ENCODE measurements at places on chromosomes 5 and 9.

DNA sequence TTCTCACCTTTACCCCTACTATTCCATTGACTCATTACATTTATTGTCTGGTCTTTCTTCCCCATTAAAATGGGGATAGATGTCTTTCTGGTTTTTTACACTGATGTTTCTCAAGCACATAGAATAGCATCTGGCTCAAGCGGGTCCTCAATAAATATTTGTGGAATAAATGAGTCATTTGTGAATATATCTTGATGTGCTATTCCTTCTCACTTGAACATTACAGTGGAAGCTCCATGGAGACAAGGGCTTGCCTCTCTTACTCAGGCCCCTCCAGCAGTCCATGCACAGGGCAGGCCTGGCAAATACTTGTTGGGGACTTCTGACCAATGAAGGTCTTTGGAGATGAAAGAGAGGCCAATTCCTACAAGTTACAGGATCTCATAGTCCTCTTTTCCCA, 151.7 kb upstream of the TAS2R1 start:
- no peak for DNase-seq

DNA sequence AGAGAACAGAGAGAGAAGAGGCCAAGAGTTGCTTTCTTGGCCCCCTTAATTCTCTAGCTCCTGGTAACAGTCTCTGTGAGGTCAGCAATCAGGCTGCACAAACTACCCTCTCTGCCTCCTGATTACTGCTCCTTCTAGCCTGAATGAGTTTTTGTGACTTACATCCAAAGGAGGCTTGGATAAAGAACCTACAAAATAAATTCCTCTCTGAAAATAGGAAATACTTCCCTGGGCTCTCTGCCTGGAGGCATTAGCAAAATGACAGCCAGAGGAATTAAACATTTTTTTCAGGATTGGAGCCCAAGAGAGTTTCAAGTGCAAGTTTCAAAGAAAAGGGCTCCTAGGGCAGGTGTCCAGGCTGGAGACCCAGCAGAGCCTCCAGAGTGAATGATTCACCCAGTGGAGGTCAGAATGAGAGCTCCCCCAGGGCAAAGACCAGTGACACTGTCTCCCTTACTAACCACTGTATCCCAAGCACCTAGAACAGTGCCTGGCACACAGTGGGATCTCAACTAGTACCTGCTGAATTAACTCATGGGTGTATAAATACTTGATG, 162.5 kb downstream of the SPOCK1 start:
- no peak for DNase-seq

DNA sequence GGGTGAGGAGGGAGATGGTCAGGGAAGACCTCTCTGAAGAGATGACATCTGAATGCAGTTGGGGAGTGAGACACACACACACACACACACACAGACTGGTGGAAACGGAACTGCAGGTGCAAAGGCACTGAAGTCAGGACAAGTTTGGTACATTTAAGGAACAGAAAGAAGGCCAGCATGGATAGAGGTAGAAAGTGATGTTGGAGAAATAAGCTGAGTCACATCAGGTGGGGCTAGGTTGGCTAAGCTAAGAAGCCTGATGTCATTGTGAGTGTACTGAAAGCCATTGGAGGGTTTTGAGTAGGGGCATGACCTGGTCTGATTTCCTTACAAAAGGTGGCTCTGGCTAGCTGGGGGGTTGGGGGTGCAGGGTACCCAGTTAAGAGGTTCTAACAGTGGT, 3.1 kb downstream of the BSPRY start:
- no peak for DNase-seq

DNA sequence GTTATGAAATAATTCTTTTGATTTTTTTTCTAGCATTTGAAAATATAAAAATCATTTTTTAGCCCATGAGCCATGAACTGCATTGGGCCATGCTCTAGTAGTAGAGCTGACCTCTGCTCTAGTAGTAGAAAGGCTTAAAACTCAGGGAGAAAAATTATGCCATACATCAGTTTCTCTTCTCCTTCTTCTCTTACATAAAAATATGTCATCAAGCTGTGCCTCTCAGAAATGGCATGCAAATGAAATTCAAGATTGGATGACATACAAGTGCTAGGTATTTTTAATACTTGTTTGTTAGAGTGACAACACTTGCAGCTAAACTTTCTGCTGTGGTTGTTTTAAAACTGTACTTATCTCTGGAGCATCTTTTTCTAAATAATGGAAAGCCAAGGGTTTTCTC, 42.1 kb upstream of the TMOD1 start:
- no peak for DNase-seq

All from activated T-helper 1 cell treated with Interleukin-2 at 50 U/mL for 16 hours (primary cell).